Mesothelial cell of epicardium (in vitro differentiated cells): ENCODE measurements at places on chromosomes 5 and 9. TPM values are rescaled to one million over a fixed set of nuclear protein-coding genes. Genes with fewer than 3 reads are reported as not detected.
A peak's percentile ranks its signal among the peaks of the same experiment; 100 is the strongest.

The OR2Y1 gene
- total RNA-seq = not detected in 3 replicates

The ZDHHC11 gene
- total RNA-seq = 9.7 to 13.3 TPM (median 11.4 TPM) in 3 replicates

The SLCO6A1 gene
- 5.7 to 6.2 TPM (median 5.9 TPM) in 3 replicates for total RNA-seq

The DPM2 gene
- total RNA-seq = 36.8 to 37.5 TPM (median 36.9 TPM) in 3 replicates

The CPLANE1 gene
- 31.0 to 33.8 TPM (median 32.3 TPM) in 3 replicates for total RNA-seq

The OR1J2 gene
- total RNA-seq = not detected in 3 replicates

The PCDHGC5 gene
- total RNA-seq = 2.6 to 3.5 TPM (median 3.5 TPM) in 3 replicates

The OLFM1 gene
- total RNA-seq = 0.86 to 2.0 TPM (median 1.4 TPM) in 3 replicates

The ANXA2R gene
- total RNA-seq = 1.4 to 1.9 TPM (median 1.7 TPM) in 3 replicates

The FAM78A gene
- 0.54 to 0.80 TPM (median 0.64 TPM) in 3 replicates for total RNA-seq

DNA sequence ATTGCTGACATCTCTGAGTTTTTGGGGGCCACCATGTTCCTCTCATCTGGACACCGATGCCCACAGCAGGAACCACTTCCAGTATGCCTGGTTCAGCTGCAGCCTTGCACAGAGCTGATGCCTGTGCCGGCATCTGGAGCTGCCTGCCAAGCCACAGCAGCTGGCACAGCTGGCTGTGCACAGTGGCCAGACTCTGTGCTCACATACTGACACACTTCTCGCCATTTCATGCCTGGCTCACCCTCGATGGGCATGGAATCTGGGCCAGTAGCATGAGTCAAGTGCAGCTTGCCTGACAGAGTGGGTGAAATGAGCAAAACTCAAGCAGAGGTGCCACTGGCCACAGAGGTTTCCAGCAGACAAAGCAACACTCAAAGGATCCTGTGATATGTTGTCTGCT is 863.4 kb downstream of the DNAH5 start:
- DNase-seq = no peak
- H3K4me3 ChIP-seq = no peak overlapping the region
- H3K27me3 ChIP-seq = no peaks in the 10 kb centered on the region
- no peaks in the 10 kb centered on the region for H3K36me3 ChIP-seq
- no peak overlapping the region for H3K27ac ChIP-seq

DNA sequence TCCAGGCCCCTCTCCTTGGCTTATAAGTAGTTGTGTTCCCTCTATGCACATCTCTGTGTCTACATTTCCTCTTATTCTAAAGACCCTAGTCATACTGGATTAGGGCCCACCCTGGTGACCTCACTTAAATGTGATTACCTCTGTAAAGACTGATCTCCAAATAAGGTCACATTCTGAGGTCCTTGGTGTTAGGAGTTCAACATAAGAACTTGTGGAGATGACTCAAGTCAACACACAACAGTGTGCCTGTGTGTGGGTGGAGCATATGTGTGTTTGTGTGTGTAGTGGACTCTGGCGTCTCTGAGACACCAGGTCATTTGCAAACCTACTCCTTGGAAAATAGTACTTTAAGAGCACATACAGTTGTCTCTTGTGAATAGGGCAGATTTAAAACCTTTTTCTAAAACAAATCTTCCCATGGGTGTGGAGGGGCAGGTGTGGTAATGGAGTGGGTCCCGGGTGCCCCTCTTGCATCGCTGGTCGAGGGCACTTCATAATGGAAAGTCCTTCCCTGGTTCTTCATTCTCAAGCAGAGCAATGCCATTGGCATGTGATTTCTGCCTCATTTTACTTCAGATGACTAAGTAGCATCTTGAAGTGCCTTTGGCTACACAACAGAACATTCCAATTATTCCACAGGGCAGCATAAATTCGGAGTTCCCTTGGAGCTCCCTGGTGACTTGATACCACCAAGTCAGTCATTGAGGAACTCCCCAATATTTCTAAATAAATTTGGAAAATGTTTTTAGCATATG is 84.4 kb downstream of the C9orf152 start:
- peaks cover 44% of the 10 kb centered on the region for H3K4me1 ChIP-seq
- H3K4me3 ChIP-seq = no peak overlapping the region
- no peak for DNase-seq
- peaks cover 2% of the 10 kb centered on the region for H3K27me3 ChIP-seq
- peak overlapping the region; percentile 5 for H3K27ac ChIP-seq
- H3K36me3 ChIP-seq = no peaks in the 10 kb centered on the region

GRCh38 chr5:34523387-34523726 is 132.8 kb upstream of the RAI14 start:
- H3K27me3 ChIP-seq = no peaks in the 10 kb centered on the region
- no peak for DNase-seq
- no peak overlapping the region for H3K4me3 ChIP-seq
- no peaks in the 10 kb centered on the region for H3K36me3 ChIP-seq
- H3K27ac ChIP-seq = peak overlapping the region; percentile 40

DNA sequence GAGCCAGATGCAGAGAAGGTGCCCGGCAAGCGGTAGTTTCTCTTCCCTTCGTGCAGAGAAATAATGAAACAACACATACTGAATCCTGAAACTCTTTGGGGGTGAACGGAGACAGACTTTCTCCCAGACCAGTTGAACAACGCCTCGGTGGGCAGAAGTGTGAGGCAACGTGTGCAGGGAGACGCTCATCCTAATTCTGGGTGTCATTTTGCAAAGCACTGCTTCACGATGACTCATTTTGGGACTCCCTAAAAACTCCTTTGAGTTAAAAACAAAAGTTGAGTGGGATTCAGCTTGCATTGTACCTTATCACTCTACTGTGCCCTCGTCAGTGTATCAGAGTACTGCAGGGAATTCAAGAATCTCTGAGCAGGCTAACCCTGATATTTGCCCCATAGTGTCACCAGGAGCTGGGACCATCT is 3.5 kb upstream of the NEK6 start:
- H3K27ac ChIP-seq = no peak overlapping the region
- peaks cover 4% of the 10 kb centered on the region for H3K27me3 ChIP-seq
- H3K4me1 ChIP-seq = peaks cover 17% of the 10 kb centered on the region
- H3K36me3 ChIP-seq = no peaks in the 10 kb centered on the region

GRCh38 chr9:18499062-18499461 is 25.1 kb downstream of the ADAMTSL1 start:
- peak overlapping the region; percentile 57 for H3K27ac ChIP-seq
- no peaks in the 10 kb centered on the region for H3K27me3 ChIP-seq
- no peak for DNase-seq
- H3K4me1 ChIP-seq = peaks cover 50% of the 10 kb centered on the region
- H3K4me3 ChIP-seq = no peak overlapping the region

GRCh38 chr5:142500227-142500905 is 175.5 kb upstream of the SPRY4 start:
- no peak overlapping the region for H3K4me3 ChIP-seq
- no peaks in the 10 kb centered on the region for H3K36me3 ChIP-seq
- H3K27ac ChIP-seq = no peak overlapping the region
- no peaks in the 10 kb centered on the region for H3K27me3 ChIP-seq

- H3K36me3 ChIP-seq = no peaks in the 10 kb centered on the region
- no peak overlapping the region for H3K27ac ChIP-seq
- no peak for DNase-seq
- H3K27me3 ChIP-seq = no peaks in the 10 kb centered on the region
Observed at GRCh38 chr5:165201771-165202518, 1696.5 kb downstream of the MAT2B start.

DNA sequence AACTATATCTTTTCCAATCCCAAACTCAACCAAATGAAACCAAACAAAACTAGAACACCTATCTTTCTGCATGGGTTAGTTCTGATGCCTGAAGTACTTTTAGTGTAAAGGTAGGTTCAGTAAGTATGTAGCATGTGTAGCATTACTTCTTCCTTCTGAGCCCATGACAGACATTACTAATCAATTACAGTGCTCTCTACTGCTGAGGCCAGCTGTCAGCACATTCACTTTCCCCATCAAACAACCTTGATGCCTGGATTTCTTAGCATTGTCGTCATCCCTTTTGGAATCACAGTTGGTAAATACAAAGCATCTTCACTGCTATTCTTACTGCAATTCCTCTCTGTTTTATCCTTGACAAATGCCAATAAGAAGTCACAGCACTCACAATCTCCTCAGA is 103.2 kb downstream of the PTTG1 start:
- no peak for DNase-seq
- H3K36me3 ChIP-seq = no peaks in the 10 kb centered on the region
- no peak overlapping the region for H3K27ac ChIP-seq
- H3K4me1 ChIP-seq = peaks cover 4% of the 10 kb centered on the region

DNA sequence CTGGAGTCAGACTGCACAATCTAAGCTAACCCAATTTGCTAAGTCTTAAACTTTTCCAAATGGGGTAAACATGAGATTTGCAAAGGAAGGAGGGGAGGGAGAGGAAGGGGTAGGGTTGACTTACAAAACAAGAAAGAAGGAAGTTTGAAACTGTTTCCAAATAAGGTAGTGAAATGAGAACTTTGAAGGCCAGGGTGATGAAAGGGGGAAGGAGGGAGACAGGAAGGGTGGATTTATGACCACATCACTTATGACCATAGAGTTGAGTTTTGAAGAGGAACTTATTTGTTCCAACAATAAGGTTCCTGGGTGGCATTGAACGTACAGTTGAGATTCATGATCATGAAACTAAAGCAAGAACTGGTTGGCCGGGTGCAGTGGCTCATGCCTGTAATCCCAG is 72.5 kb upstream of the DAPK1 start:
- no peaks in the 10 kb centered on the region for H3K36me3 ChIP-seq
- H3K4me1 ChIP-seq = peaks cover 14% of the 10 kb centered on the region
- no peak overlapping the region for H3K4me3 ChIP-seq
- H3K27me3 ChIP-seq = no peaks in the 10 kb centered on the region

GRCh38 chr5:173057062-173057924 is 1.1 kb downstream of the CREBRF start:
- peaks cover 11% of the 10 kb centered on the region for H3K4me1 ChIP-seq
- DNase-seq = peak; percentile 98
- peak overlapping the region; percentile 94 for H3K4me3 ChIP-seq
- no peaks in the 10 kb centered on the region for H3K27me3 ChIP-seq

DNA sequence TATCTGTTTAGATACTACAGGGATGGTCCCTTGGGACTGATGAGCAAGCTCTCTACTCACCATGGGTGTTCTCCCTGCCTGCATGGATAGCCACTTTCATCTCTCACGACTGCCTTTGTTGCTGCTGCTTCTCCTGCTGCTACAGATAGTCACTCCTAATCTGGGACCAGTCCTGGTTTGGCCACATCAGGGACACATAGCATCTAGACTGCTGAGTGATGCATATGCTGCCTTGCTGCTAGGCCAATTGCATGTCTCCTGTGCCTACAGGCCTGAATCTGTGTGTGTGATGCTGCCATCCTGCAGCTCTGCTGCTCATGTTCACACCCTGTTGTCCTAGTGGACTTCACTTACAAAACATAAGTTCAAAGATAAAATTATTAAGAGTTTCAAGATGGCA is 297.1 kb downstream of the HCN1 start:
- H3K27me3 ChIP-seq = no peaks in the 10 kb centered on the region
- DNase-seq = no peak
- H3K4me1 ChIP-seq = no peaks in the 10 kb centered on the region
- no peaks in the 10 kb centered on the region for H3K36me3 ChIP-seq
- H3K27ac ChIP-seq = no peak overlapping the region

DNA sequence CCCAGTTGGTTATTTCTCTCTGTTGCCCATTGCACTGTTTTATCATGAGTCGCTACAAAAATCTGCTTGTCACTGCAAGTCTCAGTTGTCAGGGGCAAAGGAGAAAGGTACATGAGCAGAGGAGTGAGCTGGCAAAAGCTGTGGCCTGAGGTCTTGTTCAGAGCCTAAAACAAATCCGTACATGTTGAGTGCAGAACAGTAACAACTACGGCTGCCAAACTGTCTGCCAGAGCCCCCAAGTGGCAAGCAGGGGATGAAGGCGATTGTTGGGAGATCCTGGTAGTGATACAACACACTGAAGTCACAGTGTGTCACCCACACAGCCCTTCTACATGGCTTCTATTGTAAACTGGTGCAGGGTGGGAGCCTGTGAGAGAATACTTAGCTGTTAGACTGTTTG is 50.9 kb downstream of the BRINP1 start:
- no peaks in the 10 kb centered on the region for H3K4me1 ChIP-seq
- no peak overlapping the region for H3K27ac ChIP-seq

DNA sequence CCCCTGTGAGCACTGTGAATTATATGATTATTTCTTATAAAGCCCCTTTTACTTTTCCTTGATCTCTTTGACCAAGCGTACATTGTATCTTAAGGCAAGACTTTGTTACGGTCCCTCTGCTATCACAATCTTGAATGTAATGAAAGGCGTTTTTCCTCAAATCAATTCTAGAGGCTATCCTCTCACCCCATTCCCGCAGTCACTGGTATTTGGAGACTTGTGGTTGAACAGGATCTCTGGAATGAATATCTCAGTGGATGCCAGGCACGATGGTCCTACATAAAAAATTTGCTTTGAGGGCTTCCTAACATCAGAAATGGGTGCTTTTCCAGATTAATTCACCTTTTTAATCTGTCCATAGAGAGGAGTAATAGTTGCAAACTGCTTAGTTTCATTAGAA is 151.4 kb upstream of the PAPPA start:
- H3K27me3 ChIP-seq = no peaks in the 10 kb centered on the region
- H3K36me3 ChIP-seq = no peaks in the 10 kb centered on the region
- no peak overlapping the region for H3K27ac ChIP-seq
- H3K4me3 ChIP-seq = no peak overlapping the region

DNA sequence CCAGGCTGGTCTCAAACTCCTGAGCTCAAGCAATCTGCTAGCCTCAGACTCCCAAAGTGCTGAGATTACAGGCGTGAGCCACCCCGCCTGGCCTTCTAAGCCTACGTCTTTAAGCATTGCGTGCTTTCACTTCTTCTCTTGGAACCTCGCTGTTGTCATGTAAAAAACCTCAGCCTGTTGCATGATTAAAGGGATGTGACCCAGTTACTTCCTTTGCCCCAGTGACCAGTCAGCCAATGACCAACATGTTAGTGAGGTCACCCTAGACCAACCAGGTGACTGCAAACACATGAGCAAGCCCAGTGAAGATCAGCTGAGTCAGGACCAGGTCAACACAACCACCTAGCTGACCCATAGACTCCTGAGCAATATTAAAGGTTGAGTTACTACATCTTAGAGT is 10.5 kb downstream of the KIF4B start:
- DNase-seq = no peak
- no peaks in the 10 kb centered on the region for H3K27me3 ChIP-seq
- H3K4me3 ChIP-seq = no peak overlapping the region

GRCh38 chr5:66628561-66628960 is 32.4 kb downstream of the MAST4 start:
- no peaks in the 10 kb centered on the region for H3K36me3 ChIP-seq
- no peak for DNase-seq
- no peak overlapping the region for H3K27ac ChIP-seq
- H3K4me1 ChIP-seq = peaks cover 3% of the 10 kb centered on the region

- peak overlapping the region; percentile 7 for H3K4me3 ChIP-seq
- no peak overlapping the region for H3K27ac ChIP-seq
- peaks cover 29% of the 10 kb centered on the region for H3K4me1 ChIP-seq
- H3K36me3 ChIP-seq = peaks cover 7% of the 10 kb centered on the region
- no peaks in the 10 kb centered on the region for H3K27me3 ChIP-seq
Observed at GRCh38 chr9:122261469-122261881, 3.2 kb downstream of the RBM18 start.

DNA sequence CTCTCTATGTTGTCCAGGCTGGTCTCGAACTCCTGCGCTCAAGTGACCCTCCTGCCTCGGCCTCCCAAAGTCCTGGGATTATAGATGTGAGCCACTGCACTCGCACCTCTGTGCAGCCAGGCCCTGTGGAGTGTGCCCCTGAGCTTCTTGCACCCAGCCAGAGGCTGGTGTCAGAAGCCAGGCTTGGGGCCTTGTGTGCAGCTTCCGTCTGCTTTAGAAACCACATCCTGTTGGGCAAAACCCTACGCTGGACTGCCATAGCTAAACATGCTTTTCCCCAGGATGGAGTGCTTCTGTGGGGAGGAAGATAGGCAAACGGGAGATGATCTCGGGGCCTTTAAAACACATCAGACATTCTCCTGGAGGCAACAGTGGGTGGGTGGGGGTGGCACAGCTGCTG is 40.1 kb downstream of the PRRT1B start:
- H3K4me3 ChIP-seq = no peak overlapping the region
- no peaks in the 10 kb centered on the region for H3K4me1 ChIP-seq
- peaks cover 17% of the 10 kb centered on the region for H3K36me3 ChIP-seq
- no peaks in the 10 kb centered on the region for H3K27me3 ChIP-seq
